ENCODE measurements at places on chromosomes 13 and 19.

DNA sequence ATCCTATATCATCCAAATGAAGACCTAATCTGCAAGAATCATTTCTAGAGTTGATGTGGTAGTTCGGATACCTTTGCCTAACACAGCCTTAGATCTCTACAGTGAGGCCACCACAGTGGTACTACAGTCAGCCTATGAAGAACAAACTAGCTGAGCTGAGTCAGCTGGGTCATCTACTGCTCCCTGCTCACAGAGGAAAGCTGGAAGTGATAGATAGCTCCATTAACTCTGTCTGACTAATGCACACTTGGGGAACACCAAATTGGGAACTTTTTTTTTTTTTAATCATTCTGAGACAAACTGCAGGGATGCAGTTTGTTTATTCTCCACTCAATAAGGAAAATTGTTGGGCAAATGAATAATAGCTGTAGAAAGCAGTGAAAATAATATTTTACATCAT, 1160.6 kb downstream of the PCDH9 start:
- DNase-seq = no peak

DNA sequence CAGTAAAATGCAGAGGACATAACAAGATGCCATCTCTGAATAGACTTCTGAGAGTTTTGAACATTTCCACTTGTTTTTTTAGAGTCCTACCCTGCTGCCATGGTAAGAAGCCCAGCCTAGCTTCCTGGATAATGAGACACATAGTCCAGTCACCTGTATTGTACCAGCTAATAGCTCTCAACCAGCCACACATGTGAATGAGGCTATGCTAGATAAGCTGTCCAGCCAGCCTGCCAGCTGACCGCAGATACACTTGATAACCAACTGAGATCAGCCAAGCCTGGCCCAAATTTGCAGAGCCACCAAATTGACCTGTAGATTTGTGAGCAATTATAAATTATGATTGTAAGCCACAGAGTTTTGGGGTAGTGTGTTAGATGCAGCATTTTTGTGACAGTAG, 10.7 kb downstream of the RFXAP start:
- no peak for DNase-seq

DNA sequence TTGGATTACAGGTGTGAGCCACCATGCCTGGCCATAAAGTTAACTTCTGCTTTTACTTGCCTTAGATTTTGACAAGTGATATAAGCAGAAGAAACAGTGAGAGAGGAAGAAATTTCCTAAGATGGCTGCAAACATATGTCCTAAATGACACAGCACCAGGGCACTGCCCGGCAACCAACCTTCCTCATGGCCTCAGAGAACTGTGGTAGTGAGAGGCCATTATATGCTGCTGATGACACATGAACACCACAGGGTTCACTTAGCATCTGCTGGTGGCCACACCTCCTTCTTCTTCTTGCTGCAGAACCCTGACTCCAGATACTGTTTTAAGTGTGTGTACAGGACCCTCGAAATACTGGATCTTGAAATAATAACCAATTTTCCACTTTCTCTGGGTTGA, 88.2 kb downstream of the KCTD12 start:
- DNase-seq = no peak

- DNase-seq = no peak
Measured at GRCh38 chr13:50393628-50394027, 378.4 kb downstream of the KCNRG start.

DNA sequence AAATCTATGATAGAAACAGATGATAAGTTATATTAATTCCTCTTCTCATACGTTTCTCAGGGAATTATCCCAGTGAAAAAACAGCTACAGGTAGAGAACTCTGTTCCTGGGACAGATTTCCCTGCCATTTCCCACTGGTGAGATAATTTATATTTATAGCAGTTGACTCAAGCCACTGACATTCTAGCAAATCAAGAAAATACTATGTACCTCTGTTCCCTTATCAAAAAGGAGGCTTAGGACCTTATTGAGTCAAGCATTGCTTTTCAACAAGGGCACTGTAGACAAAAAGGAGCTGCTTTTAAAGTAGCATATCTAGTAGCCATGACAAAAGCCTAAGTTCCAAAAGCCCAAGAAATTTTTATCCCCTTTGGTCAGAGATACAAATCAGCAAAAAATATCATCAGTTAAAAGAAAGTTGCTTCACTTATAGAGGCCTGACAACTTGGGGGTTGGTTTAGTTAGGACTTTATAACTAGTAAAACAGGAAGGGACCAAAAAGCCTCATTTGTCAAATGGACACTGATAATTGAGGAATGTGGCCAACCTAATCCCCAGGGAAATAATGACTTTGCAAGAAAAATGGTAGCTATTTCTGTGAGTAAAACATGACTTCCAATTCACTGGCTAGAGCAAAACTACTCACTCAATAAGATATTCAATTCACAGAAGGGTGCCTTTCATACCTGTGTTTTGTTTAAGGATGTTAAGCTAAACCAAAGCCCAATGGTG, 652.5 kb downstream of the SLITRK1 start:
- no peak for DNase-seq

- DNase-seq = no peak
Measured at GRCh38 chr13:31105020-31105795, 56.5 kb downstream of the HSPH1 start.

GRCh38 chr19:10913716-10914340, 14.6 kb downstream of the YIPF2 start:
- DNase-seq = no peak

- no peak for DNase-seq
Measured at GRCh38 chr13:109271555-109272541, 514.5 kb downstream of the IRS2 start.

DNA sequence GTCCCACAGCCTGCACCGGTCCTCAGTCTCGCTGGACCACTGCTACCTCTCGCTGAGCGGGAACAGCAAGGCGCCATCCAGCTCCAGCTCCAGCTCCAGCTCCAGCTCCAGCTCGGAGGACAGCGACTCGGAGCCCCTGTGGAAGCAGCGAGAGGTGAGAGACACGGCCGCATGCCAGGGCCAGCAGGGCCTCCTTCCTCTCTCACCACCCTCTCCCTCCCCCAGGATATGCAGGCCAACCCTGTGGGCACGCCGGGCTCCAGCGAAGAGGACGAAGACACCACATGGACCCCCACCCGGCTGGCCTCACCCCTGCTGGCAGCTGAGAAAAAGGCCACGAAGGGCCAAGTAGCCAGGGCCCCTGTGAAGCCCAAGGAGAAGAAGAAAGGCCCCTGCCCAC, 7.3 kb downstream of the SIX5 start:
- no peak for DNase-seq

DNA sequence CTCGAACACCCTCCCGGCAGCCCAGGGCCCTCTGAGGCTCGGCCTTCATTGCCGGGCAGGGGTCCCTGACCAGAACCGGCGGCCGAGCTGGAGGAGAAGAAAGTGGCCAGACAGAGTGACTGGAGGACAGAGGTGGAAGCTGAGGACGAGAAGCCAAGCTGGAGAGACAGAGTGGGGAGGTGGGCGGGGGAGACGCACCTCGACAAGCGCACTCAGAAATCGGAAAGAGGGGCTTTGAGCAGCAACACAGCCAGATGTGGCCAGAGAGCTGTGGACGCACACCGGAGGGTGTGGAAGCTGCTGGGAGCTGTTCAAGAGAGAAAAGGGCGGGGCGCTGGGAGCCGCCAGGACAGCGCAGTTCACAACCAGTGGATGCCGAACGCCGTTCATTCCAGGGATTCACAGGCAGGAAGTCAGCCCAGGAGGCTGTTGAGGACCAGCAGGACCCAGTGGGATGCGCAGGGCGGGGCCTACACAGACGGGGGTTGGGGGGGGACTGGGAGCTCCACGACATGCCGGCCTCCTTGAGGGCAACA, 28.2 kb upstream of the C13orf46 start:
- DNase-seq = no peak

GRCh38 chr19:1102407-1103131, 1.2 kb upstream of the GPX4 start:
- peak; percentile 66 for DNase-seq

- DNase-seq = no peak
Measured at GRCh38 chr19:33795370-33796163, 1.1 kb upstream of the KCTD15 start.

DNA sequence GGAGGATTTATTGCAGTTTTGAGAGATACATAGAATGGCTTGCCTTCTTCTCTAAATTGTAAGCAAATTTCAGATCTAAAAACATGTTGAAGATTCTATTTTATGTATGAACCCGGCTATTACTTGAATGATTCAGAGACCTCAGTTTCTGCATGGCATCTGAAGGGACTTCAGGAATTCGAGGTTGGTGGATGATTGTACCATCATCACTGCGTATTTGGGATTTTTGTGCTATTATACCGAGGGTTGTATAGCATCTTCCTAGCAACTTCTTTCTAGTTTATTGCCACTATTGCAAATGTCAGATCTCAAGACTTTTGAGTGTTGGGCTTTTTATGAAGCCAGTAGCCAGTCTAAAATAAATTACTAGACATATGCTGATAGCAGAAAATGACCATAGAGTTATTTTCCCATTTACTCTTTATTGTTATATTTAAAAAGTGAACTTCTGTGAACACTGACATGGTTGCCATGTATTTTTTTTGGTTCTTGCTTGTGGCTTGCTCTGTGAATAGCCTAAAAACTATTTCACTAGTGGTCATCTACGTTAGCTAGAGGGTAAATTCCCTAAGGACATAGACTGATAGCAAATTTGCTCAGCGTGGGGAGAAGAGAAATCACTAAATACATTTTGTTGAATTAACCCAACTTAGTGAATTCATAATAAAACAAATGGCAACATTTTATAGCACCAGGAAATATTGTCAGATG, 70.6 kb upstream of the KLF12 start:
- no peak for DNase-seq

GRCh38 chr13:99553033-99553432, 51.8 kb downstream of the TM9SF2 start:
- DNase-seq = no peak

GRCh38 chr13:36344886-36345437, 1.2 kb downstream of the SPART start:
- DNase-seq = no peak

DNA sequence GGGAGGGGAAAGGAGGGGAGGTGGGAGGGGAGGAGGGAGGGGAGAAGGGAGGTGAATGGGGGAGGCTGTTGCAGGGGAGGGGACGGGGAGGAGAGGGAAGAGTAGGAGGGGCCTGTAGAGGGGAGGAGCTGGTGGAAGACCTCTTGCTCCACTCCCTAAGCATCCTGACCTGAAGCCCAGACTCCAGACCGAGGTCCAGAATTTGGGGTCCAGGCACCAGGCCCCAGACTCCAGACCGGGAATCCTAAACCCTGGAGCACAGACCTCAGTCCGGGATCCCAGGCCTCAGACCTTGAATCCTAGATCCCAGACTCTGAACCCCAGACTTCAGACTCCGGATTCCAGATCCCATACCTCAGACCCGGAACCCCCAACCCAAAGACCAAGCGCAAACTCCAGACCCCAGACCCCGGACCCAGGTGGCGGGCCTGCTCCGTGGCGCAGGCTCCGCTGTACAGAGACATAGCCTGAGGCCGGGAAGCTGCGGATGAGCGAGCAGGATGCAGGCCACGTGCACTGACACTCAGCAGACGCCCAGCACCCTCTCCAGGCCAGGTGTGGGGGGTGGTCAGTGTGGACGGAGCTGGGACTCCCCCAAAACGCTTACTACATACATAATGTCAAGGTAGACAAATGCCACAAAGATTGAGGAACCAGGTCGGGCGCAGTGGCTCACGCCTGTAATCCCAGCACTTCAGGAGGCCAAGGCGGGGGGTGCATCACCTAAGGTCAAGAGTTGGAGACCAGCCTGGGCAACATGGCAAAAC, 710 bp upstream of the BTBD2 start:
- DNase-seq = peak; percentile 63

GRCh38 chr19:10818301-10819123, 17.5 kb downstream of the TMED1 start:
- no peak for DNase-seq

GRCh38 chr13:111966933-111967332, 100.0 kb upstream of the SOX1 start:
- no peak for DNase-seq

DNA sequence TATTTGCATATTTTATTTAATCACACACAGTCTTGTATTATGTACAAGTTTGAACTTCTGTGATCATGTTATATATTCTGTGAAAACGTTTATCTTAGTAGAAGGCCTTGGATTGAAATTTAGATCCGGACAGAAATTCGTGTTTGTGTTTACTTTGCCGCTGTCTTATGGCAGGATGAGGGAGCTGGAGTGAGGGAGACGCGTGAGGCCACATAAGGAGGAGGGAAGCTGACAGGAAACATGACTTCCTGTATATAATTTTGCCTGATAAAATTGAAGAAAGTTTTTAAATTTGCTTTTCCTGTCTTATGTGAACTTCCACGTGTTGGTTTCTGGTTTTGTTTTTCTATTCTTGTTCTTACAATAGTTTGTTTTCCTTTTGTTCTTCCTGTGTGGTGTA, 200.2 kb downstream of the MTUS2 start:
- no peak for DNase-seq

DNA sequence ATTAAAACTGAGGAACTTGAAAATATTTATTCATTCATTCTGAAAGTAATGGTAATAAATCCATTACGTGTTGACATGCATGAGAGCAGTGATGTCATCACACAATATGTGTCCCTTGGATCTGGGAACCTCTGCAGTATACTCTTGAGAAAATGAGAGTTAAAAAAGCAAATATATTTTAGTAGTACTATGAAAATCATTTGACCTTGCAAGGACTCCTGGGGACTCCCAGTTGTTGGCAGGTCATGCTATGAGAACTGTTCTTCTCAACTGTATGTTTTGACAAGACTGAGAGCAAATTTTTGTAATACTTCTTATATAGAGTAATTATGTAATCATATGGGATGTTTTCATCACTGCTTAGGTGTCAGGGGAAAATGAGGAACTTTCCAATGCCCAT, 249.4 kb downstream of the PCCA start:
- no peak for DNase-seq

DNA sequence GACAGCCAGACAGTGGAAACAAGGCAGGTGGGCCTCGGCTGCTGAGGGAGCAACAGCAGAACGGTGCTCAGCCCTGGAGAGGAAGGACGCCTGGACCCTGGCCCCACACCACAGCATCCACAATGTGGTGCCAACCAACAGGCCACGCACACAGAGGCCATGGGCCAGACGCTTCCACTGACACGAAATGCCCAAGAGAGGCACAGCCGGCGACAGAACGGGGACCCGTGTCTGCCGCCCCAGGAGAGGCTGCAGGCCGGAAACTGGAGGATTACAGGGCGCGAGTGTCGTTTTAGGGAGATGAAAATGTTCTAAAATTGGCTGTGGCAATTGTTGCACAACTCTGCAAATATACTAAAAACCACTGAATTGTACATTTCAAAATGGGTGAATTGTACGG, 69.7 kb downstream of the RASA3 start:
- DNase-seq = no peak

DNA sequence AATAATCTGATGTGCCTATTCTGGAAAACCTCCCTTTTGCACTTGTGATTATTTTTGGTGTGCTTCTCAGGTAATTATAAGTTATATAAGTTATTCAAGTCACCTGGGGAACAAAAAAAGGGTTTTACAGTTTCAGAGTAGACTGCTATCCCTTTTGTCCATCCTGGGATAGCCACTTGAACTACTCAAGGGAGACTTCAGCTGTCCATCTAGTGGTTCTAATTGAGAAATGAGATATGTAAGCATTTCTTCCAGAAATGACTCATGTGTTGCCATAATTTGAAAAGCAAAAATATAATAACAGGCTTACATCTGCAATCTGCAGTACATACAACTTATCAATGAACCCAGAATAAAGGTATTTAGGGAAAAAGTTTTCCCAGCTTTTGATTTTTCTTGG, 20.4 kb downstream of the UBL3 start:
- no peak for DNase-seq

- no peak for DNase-seq
Measured at GRCh38 chr13:73778242-73778864, 355.9 kb downstream of the KLF12 start.

GRCh38 chr19:246551-246950, 44.7 kb downstream of the PLPP2 start:
- DNase-seq = no peak

Data from GM12864 (cell line).